Activated T-helper 1 cell treated with anti-CD3 and anti-CD28 coated beads, Interleukin-2, amount 50 U/mL, for 16 hours (primary cell): ENCODE measurements at places on chromosomes 1 and 21.

GRCh38 chr1:150513351-150513791 is 2.2 kb upstream of the FALEC start:
- no peak for DNase-seq

DNA sequence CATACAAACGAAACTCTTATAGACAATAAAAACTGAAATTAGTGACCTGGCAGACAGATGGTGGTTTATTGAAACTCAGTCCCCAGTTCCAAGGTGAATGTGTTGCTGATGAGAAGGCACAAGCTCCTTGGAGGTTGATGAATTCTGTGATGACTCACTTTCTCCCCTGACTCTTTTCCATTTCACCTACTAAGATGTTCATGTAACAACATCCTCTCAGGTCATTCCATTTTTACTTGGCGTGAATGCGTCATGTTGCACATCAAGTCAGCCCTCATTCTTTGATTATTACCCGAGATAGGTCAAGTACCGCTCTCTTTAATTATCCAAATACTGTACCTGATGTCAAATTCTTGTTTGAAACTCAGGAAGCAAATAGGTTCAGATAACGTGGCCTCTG is 10.1 kb upstream of the IL10RB start:
- no peak for DNase-seq

DNA sequence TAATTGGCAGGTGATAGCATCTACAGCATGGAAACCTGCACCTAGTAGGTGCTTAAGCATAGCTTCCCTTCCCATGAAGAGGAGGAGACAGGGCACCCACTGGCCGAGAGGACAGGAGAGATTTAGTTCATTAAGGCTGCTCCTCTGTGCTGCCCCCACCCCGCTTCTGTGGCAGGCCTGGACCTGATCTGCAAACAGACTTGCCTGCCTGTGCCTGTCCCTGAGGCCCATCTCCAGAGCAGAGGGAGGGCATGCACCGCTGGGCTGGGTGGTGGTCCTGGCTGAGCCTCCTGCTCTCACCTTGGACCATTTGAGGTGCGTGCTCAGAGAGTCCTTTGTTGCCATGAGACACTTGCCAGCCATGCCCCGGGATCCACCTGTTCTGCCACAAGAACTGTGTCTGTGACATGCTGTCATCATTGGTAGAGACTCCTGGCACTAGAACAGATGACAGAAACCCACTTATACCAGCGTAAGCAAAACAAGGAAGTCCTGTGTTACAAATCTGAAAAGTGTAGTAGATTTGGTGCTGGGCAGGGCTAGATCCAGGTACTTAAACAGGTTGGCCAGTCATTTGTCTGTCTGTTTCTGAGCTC is 55.6 kb downstream of the PTPRF start:
- DNase-seq: no peak

DNA sequence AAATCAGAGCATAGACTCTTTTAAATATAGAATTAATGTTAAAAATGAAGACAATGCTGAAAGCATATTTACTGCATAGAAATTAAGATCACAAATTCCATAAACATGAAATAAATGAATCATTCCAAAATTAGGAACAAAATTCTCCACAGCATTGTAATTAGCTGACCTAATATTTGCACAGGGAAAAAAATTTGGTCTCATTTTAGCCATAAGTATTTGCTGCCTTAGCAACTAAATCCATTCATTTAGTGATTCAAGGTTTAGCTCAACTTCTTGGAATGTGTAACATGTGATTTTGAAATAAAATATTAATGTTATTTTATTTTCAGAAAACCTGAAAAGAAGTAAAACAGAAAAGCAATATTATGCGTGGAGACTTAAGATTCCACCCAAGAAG is 25.5 kb downstream of the ADAMTS5 start:
- DNase-seq: no peak

GRCh38 chr1:27873671-27874384 is 1.5 kb downstream of the THEMIS2 start:
- DNase-seq: no peak

- DNase-seq: no peak
Observed at GRCh38 chr21:16388911-16389560, 659.3 kb downstream of the USP25 start.

DNA sequence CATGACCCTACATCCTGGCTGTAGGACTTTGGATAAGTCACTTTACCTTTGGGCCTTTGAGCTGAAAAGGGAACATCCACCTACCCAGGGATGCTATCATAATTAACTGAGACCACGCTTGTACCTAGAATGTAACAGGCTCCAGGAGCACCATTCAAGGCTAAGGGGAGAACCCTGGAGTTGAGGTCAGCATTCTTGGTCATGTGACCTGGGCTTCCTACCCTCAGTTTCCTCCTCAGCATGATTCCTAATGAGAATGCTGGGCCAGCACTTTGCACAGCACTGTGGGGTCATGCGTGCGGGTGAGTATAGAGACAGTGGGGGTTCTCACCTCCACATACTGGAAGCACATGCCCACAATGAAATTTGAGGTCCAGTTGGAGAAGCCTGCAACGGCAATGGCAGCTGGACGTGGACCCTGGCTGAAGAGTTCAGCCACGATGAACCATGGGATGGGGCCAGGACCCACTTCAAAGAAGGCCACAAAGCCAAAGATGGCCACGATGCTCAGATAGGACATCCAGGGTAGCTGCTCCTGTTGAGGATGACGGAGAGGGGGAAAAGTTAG is 31.3 kb downstream of the SLC2A1 start:
- DNase-seq: no peak

DNA sequence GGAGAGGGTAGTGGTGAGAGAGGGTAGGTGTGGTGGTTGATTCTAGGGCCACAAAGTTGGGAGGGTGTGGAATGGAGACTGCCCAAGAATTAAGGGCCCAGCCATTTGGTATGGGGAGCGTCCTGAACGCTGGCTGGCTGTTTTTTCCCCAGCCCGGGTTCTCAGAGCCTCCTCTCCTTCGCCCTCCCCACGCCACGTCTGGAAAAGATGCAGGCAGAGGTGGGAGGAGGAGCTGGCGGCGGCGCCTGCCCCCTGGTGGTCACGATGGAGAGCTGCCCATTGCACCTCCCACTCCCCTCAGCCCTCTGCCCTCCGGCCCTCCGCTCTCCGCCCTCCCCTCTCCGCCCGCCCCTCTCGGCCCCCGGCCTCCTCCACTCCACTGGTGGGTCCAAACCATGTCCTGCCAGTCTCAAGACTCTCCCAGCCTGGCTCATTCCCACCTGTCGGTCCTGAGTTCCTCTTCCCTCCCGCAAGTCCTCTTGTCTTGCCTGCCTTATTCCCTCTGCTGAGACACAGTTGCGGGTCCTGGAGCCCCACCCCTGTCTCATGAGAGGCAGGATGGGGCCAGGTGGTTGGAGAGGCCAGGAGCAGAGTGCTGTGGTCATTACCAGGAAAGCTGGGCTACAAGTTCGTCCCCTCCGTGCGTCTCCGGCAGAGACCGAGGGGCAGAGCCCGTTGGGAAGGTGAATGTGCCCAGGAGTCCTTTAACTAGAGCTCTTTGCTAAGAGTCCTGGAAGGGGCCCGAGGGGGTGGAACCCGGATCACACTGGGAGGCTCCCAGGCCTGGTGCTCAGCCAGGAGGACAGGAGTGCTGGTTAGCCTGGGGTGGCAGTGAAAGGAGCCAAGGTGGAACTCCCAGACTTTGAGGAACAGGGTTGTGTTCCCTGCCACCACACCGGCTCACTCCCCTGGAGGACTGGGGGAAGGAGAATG is 22.6 kb downstream of the ETNK2 start:
- no peak for DNase-seq

GRCh38 chr21:33270986-33271385 is 4.8 kb downstream of the IL10RB start:
- no peak for DNase-seq

- no peak for DNase-seq
Observed at GRCh38 chr1:220170836-220171526, 77.0 kb downstream of the IARS2 start.

GRCh38 chr21:42093991-42094421 is 22.9 kb downstream of the UMODL1 start:
- no peak for DNase-seq

- DNase-seq: no peak
Observed at GRCh38 chr1:98783821-98784220, 122.3 kb downstream of the SNX7 start.

GRCh38 chr1:164740000-164740526 is 181.1 kb downstream of the PBX1 start:
- DNase-seq: no peak

DNA sequence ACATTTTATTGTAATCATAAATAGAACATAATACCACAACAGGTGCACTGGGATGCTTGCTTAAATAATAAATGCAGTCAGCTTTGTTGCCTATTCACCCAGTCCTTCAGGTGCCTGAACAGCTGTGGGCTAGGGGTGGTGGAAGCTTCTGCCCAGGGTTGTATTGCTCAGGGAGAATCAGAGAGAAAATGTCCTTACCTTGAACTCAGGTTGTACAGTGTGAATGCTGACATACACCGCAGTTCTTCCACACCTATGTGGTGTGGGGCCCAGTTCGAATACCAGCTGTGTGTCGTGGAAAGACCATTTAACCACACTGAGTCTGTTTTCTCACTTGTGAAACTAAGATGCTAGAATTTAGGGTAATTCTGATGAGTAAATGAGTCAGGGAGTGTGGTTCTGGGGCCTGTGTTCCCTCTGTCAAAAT is 115.7 kb upstream of the ATP1A1 start:
- no peak for DNase-seq

GRCh38 chr1:153779781-153780541 is 4.8 kb downstream of the SLC27A3 start:
- DNase-seq: no peak
